ENCODE measurements at places on chromosomes 7 and 10.

DNA sequence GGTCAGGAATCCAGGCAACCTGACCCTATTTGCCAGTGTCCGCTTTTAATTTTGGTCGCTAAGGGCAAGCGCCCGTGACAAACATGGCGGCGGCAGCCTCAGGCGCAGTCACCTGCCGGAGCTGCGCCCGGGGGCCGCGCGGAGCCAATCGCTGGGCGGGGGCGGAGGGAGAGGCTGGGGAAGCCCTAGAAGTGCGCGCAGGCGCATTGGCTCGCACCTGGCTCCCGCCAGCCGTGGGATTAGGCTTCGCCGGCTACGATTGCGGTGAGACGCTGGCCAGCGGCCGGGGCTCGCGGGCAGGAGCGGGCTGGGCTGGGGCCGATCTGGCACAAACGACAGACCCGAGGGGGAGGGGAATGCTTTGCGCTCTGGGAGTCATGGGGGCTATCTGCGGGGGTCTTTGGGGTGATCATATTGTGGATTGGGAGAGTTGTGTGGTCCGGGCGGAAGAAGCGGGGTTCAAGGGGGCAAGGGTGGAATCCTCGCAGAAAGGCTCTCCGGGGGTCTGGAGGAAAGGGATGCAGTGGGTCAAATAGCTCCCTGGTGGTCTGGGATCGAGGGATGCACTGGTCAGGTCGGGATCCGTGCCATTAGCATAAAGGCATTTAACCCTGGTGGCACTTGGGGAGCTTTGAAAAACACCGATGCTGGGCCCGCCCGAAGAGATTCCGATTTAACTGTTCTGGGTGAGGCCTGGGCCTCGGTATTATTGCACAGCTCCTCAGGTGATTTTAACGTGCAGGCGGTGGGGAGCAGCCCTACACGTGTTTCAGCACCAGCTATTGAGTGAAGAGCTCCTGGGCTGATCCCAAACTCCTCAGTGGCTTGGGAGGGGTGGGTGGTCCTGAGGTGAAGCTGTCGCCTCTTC, 10.1 kb upstream of the C10orf95 start:
- DNase-seq: peak; percentile 100

- no peak for DNase-seq
Measured at GRCh38 chr10:7318836-7319235, 92.0 kb downstream of the SFMBT2 start.

DNA sequence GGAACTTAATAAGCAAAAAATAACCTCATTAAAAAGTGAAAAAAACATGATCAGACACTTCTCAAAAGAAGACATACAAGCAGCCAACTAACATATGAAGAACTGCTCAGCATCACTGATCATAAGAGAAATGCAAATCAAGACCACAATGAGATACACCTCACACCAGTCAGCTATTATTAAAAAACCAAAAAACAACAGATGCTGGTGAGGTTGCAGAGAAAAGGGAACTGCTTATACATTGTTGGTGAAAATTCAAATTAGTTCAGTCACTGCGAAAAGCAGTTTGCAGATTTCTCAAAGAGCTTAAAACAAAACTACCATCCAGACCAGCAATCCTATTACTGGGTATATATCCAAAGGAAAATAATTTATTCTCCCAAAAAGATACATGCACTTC, 513.3 kb downstream of the MDFIC start:
- no peak for DNase-seq

- no peak for DNase-seq
Measured at GRCh38 chr10:22618078-22618785, 96.1 kb downstream of the PIP4K2A start.

- DNase-seq: no peak
Measured at GRCh38 chr7:108285778-108286177, 155.6 kb upstream of the LAMB4 start.

- no peak for DNase-seq
Measured at GRCh38 chr10:77960829-77961329, 34.3 kb upstream of the DLG5 start.

- DNase-seq: no peak
Measured at GRCh38 chr10:30364345-30365268, 15.5 kb upstream of the MTPAP start.

DNA sequence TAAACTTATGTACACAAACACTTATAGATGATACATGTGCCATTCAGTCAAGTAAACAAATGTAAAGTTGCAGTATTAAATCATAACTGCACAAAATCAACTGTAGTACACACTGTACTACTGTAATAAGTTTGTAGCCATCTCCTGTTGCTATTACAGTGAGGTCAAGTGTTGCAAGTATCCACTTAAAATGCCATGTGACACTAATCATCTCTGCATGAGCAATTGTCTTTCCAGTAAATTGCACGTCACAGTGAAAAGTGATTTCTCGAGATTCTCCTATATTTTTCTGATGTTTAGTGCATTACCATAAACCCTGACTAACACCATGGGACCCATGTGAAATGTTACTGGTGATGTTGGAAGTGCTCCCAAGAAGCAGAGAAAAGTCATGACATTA, 293.3 kb upstream of the SP4 start:
- no peak for DNase-seq

GRCh38 chr7:149564340-149565095, 66.9 kb upstream of the ZNF746 start:
- no peak for DNase-seq

DNA sequence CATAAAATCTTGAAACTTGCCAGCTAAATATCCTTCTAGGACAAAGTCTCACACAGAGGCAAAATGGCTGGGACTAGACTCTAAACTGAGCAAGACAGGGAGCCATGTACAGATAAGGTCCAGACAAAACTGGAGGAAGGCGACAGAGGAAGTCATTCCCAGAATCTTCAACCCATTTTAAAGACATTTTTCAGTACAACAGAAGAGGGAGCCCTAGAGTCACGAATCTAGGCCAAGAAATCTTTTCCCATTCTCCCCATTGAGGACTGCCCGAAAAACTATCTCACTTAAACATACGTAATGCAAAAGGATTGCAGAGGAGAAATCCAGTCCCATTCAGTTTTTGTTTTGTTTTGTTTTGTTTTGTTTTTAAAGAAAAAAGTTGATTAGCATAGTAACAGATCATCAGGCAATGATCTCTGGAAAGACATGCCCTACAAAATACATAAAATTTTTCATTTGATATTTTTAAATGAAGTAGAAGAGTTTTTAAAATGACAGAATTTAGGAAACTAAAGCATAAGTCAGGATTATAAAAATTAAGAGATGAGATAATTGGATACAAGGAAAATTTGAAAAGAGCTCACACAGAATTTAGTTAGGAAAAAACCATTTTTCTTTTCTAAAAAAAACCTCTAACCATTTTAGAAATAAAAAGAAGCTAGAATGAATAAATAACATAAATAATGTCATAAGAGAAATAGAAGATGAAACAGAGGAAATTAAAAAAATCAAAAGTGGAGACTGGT, 16.9 kb upstream of the PRF1 start:
- DNase-seq: peak; percentile 51

All from iPS-NIHi11 (cell line).